ENCODE measurements at places on chromosomes 16 and 17.
A peak's percentile ranks its signal among the peaks of the same experiment; 100 is the strongest.

- H3K4me1 ChIP-seq = peaks cover 17% of the 10 kb centered on the region
- no peaks in the 10 kb centered on the region for H3K27me3 ChIP-seq
- H3K4me3 ChIP-seq = no peak overlapping the region
- peak overlapping the region; percentile 26 for H3K27ac ChIP-seq
- DNase-seq = no peak
Measured at GRCh38 chr16:56848029-56848936, 16.7 kb upstream of the SLC12A3 start.

DNA sequence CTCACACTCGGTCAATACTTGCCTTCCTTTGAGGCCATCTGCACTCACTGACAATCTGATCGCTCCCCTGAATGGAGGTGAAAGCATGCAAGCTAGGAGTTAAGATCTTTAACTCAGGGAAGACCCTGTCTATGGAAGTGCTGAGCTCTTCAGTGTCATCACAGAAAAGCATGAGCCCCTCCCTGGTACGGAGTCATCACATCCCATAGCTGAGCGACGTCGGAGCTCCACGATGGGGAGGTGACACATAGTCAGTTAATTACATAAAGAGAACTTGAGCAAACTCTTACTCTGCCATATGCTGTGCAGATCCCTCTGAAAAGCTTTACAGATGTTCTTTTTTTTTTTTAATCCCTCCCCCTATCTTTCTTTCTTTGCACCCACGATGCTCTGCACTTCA, 463.2 kb downstream of the WWOX start:
- no peak for DNase-seq
- H3K4me1 ChIP-seq = no peaks in the 10 kb centered on the region
- H3K27ac ChIP-seq = no peak overlapping the region
- no peak overlapping the region for H3K4me3 ChIP-seq
- no peaks in the 10 kb centered on the region for H3K27me3 ChIP-seq

- DNase-seq = peak; percentile 86
- peaks cover 12% of the 10 kb centered on the region for H3K4me1 ChIP-seq
- H3K27ac ChIP-seq = peak overlapping the region; percentile 79
- H3K36me3 ChIP-seq = no peaks in the 10 kb centered on the region
- no peaks in the 10 kb centered on the region for H3K27me3 ChIP-seq
Measured at GRCh38 chr17:57898487-57899311, 48.9 kb upstream of the MRPS23 start.

DNA sequence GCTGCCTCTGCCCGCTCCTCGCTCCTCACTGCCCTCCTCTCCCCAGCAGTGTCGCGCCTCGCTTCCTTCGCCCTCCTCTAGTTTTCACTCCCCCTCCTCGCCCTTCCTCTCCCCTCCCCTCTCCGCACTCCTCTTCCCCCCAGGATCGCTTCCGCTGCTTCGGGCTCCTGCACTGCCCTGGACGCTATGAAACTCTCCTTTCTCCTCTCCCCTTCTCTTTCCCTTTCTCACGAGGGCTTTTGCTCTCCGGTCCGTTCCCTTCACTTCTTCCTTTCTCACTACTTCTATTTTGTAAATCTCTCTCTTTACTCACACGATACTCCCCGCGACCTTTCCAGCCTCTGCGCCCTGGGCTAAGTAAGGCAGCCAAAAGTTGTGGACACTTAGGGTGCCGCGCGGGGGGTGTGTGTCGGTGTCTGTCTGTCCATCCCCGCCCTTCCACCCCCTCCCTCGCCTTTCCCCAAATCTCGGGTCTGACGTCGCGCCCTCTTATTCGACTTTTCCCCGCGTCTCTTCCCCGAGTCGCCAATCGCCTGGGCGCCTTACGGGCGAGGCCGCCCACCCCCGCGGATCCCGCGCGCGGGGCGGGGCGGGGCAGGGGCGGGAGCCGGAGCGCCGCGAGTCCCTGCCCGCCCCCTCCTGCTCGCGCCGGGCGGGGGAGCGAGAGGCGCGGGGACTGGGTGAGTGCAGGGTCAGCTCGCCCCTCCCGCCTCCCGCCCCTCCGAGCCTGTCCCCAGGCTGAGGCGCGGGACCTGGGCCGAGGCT, at the start of gene IRX3:
Gene IRX3 (minus strand): TSS at position 422 of the 765 bp plus-strand sequence. CDS start 737 bp downstream, outside the sequence.
- peaks cover 29% of the 10 kb centered on the region for H3K4me1 ChIP-seq
- DNase-seq = peak; percentile 94
- H3K36me3 ChIP-seq = no peaks in the 10 kb centered on the region
- H3K27ac ChIP-seq = peak within 1 kb of the TSS; percentile 86
- H3K27me3 ChIP-seq = peaks cover 88% of the 10 kb centered on the region

DNA sequence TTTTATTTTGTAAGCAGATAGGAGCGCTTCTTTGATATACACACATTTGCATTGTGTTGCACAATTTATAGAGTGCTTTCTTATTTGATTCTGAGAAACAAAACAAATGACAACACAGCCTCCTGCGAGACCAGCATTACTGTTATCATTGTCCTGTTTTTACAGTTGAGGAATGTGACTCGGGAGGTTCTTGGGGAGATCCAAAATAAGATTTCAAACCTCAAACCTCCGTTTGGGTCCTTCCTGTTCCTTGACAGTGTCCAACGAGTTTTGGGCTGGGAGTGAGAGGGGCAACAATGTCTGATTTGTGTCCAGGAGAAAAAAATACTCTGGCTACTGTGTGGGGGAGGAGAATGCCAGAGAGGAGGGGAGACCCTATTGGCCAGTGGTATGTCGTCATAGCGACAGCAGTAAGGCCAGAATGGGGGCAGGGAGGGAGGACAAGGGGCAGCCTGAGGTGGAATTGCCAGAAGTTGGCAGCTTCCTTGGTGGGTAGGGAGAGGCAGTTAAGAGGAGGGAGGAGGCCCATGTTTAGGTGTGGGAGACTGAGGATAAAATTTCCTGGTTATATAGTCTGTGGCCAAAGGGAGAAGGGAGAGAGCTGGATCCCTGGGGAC, 45.5 kb downstream of the TMEM132E start:
- peaks cover 10% of the 10 kb centered on the region for H3K4me1 ChIP-seq
- H3K27me3 ChIP-seq = peaks cover 8% of the 10 kb centered on the region
- H3K36me3 ChIP-seq = no peaks in the 10 kb centered on the region
- H3K27ac ChIP-seq = no peak overlapping the region
- peak; percentile 48 for DNase-seq

DNA sequence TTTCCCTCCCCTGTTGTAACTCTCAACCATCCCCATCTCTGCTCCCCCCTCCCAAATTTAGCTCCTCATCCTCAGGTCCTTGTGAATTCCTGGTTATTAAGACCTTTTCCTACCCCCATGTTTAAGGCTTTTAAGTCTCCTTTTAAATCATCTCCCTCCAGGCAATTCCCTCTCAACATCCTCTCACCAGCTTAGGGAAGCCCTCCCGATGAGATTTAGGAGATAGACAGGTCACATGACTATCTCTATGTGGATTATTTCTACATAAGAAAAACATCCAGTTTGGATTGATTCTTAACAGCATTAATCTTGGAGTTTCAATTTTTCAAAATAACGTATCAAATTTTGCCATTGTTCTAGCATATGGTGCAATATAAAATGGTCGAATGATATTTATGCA, 12.5 kb upstream of the WSB1 start:
- no peak for DNase-seq
- H3K36me3 ChIP-seq = no peaks in the 10 kb centered on the region
- H3K4me3 ChIP-seq = no peak overlapping the region

DNA sequence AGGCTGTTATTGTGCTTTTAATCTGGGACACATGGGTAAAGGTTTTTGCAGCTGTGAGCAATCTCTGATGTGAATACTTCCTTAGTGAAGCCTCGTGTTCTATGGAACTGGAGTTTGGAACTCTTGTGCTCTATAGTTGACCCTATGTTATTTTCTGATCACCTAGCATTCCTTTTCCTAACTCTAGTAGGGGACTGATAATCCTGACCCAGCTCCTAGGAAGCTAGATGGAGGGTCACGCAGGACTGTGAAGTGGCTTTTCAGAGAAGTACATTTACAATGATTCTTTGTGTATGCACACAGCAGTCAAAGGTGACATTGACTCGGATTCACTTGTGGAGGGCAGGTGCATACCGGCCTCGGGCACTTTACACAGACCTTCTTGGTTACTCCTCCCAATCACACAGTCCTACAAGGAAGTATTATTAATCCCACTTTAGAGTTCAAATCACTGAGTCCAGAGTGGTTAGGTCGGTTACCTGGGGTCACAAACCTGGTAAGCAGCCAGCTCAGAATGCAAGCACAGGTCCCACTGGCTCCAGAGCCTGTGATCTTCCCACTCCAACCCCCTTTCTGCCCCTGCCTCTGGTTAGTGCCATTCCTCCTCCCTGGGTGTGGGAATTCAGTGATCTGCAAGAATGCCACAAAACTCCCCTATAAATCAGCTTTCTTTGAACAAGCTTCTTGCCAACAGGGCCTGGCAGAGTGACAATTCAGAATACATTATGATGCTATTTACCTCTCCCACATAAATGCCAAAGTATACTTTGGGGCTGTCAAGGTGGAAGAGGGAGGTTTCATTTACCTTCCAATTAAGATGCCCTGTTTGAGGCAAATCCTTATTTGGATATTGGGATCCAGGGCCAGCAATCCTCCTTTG, 7.1 kb downstream of the CHD9NB start:
- no peak for DNase-seq
- H3K4me3 ChIP-seq = no peak overlapping the region
- no peak overlapping the region for H3K27ac ChIP-seq
- 0 out of 2 replicates have a peak, but pooled peaks cover 4% of the 10 kb centered on the region for H3K36me3 ChIP-seq
- no peaks in the 10 kb centered on the region for H3K27me3 ChIP-seq
- H3K4me1 ChIP-seq = peaks cover 39% of the 10 kb centered on the region

GRCh38 chr16:84314814-84315213, 20.1 kb downstream of the WFDC1 start:
- H3K27me3 ChIP-seq = no peaks in the 10 kb centered on the region
- peaks cover 6% of the 10 kb centered on the region for H3K4me1 ChIP-seq
- H3K36me3 ChIP-seq = no peaks in the 10 kb centered on the region
- no peak overlapping the region for H3K4me3 ChIP-seq
- DNase-seq = no peak
- no peak overlapping the region for H3K27ac ChIP-seq

DNA sequence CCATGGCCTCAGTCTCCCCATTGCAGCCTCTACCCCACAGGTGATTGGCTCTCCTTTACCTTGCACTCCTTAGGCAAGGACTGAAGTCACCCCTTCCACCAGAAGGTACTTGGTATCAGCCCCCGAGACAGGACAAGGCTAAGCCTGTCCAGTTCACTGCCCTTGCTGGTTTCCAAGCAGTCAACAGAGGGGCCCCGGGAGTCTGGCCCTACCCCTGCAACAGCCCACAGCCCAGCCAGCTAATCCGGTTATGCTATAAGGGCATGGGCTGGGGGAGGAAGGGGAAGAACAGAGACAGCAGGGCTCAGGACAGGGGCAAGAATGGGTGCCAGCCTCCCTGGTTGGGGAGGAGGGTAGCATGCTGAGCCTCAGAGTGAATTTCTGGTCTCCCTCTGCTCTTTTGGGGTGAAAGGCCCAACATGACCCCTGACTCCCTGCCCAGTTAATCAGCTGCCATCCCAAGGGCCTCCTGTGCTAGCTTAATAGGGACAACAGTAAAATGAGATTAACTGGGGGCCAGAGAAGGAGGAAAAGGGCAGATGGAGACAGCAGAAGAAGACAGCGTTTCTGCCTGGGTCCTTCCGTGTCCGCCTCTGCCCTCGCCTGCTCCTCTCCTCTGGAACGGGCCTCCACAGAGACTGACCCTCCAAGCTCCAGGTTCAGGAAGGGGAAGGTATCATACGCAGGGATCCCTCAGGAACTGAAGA, 10.7 kb downstream of the DLG4 start:
- no peak for DNase-seq
- peak overlapping the region; percentile 67 for H3K4me3 ChIP-seq
- peaks cover 46% of the 10 kb centered on the region for H3K4me1 ChIP-seq
- no peaks in the 10 kb centered on the region for H3K27me3 ChIP-seq

DNA sequence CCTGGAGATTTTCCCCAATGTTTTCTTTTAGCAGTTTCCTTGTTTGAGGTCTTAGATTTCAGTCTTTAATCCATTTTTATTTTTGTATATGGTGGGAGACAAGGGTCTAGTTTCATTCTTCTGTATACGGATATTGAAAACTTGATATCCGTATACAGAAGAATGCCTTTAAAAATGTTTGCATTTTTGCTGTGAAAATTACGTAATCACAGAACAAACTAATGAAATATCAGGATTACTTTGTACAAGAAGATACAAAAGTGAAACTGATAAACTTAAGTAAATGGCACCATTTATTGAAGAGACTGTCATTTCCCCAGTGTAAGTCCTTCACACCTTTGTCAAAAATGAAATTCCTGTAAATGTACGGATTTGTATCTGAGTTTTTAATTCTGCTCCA, 13.3 kb downstream of the CEP112 start:
- no peaks in the 10 kb centered on the region for H3K27me3 ChIP-seq
- H3K27ac ChIP-seq = no peak overlapping the region
- H3K36me3 ChIP-seq = no peaks in the 10 kb centered on the region
- H3K4me3 ChIP-seq = no peak overlapping the region

GRCh38 chr17:35879773-35880654, at the start of gene CCL5:
Gene CCL5, minus strand, starts transcription at chr17:35880360.
- H3K27ac ChIP-seq = no peak within 1 kb of the TSS
- H3K27me3 ChIP-seq = no peaks in the 10 kb centered on the region
- no peaks in the 10 kb centered on the region for H3K4me1 ChIP-seq
- DNase-seq = no peak

GRCh38 chr16:12436201-12436657, 367.5 kb downstream of the CPPED1 start:
- DNase-seq = peak; percentile 72
- no peaks in the 10 kb centered on the region for H3K36me3 ChIP-seq
- no peaks in the 10 kb centered on the region for H3K27me3 ChIP-seq

DNA sequence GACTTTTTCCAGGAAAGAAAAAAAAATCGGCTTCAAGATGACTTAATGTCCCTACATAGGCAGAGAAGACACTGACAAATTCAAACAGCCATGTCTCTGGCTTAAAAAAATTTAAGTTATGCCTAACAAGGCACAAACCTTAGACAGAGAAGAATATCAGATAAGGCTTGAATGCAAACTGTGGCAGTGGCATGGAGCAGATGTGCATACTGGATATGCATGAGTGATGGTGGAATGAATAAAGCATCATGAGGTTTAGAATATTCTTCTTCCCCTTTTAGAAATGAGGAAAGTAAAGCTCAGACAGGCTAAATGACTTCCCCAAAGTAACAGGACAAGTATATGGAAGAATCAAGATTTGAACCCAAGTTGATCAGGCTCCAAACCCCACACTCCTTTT, 23.2 kb upstream of the WSCD1 start:
- no peak for DNase-seq
- no peak overlapping the region for H3K4me3 ChIP-seq
- H3K36me3 ChIP-seq = no peaks in the 10 kb centered on the region
- no peak overlapping the region for H3K27ac ChIP-seq

DNA sequence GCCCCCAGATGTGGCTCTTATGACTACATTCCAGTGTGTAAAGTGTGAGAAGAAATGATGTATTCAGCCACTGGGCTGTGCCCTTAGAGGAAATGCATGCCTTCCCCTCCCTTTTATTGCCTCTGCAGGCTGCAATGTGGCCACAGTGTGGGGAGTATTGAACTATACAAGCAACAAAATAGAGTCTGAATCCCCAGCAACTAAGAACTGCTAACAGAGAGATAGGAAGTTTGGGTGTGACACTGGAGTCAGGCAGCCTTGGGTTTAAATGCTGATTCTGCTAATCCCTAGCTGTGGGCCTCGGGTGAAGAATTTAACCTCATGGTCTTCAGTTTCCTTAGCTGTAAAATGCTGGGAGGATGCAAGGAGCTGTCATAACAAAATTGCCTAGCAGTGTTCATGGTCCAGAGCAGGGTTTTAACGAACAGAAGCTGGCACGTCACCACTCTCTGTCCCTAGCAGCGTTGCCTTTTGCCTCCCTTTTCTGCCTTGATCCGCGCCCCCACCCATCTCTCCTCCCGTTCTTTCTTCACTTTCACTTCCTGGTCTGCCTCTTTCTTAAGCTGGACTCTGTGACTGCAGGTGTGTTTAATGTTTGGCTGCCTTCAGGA, 50.3 kb downstream of the KPNA2 start:
- peak; percentile 21 for DNase-seq
- H3K27me3 ChIP-seq = no peaks in the 10 kb centered on the region
- no peaks in the 10 kb centered on the region for H3K36me3 ChIP-seq
- H3K4me3 ChIP-seq = no peak overlapping the region
- no peak overlapping the region for H3K27ac ChIP-seq
